ENCODE measurements at places on chromosomes 3 and 15. TPM values are rescaled to one million over a fixed set of nuclear protein-coding genes. Genes with fewer than 3 reads are reported as not detected.

NGLY1 gene
- 50.5 TPM for total RNA-seq

C3orf22 gene
- not detected for total RNA-seq

CSPG5 gene
- total RNA-seq, result 0.66 TPM

AP3B2 gene
- total RNA-seq, result 0.82 TPM

TP63 gene
- not detected for total RNA-seq

CCDC54 gene
- total RNA-seq, result not detected

C2CD4A gene
- 3.7 TPM for total RNA-seq

SLC2A2 gene
- total RNA-seq, result 0.27 TPM

TM6SF1 gene
- total RNA-seq, result 1.5 TPM

CD200 gene
- total RNA-seq, result 7.1 TPM

ZNF445 gene
- 11.5 TPM for total RNA-seq

PCOLCE2 gene
- 1.0 TPM for total RNA-seq

LMCD1 gene
- total RNA-seq, result 7.6 TPM
